Central memory CD8-positive, alpha-beta T cell (primary cell): ENCODE measurements at places on chromosomes 7 and 10.

- no peak for DNase-seq
These were observed 248.0 kb upstream of the TCERG1L start for GRCh38 chr10:131559450-131559911.

- DNase-seq, result no peak
These were observed 202.9 kb downstream of the PTPRN2 start for GRCh38 chr7:158384746-158385145.

DNA sequence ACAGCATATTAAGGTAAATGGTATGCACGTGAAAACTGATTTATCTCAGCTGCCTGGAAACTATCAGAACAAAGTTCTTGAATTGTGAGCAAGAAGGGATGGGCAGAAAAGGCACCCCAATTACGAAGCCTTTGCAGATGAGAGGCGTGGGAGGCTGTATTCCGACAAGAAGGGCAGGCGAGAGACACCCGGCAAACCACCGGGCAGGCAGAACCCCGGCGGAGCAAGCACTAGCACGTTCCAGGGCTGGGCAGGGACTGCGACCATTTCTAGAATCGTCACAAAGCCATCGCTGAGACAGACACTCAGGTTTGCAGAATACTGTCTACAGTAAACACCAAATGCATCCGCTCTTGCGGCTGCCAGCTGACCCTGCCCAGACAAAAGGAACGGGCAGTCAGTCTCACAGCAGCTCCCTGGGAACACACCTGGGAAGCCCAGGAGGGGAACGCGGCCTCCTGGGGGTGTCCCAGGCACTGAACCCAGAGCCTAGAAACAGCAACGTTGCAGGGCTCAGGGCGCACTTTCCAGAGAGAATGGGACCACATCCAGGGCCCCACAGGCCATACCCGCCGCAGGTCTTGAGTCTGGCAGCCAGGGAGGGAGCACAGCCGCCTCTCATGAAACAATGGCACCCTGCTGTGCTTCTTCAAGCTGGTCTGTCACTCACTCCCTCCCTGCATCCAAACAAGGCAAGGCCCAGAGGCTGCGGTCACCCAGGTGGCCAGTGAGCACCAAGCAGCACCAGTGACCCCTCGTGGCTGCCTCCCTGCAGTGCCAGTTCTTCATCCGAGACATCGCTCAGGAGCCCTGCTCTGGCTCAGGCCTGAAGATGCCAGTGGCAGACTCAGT lies 261.9 kb downstream of the PTPRN2 start:
- no peak for DNase-seq

DNA sequence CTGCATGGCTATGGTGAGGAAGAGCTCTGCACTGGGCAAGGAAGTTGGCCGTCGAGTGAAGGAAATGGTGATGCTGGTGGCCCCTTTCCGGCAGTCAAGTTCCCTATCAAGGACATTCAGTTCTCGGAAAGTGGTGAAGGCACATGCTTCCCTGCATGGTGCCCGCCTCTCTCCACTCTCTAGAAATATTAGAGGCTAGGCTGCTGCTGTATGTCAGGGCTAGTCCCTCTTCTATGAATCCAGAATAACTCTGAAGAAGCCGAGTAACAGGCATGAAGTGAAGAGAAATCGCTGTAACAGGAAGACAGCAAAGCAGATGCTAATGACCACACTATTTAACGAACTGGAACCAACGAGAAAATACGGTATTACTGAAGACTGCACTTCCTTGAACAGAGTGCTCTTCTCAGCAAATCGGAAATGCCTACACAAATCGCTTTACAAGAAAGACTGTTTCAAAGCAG lies 5.4 kb downstream of the IDI1 start:
- no peak for DNase-seq

- DNase-seq, result no peak
These were observed 322.6 kb downstream of the DGKB start for GRCh38 chr7:14579971-14580370.

DNA sequence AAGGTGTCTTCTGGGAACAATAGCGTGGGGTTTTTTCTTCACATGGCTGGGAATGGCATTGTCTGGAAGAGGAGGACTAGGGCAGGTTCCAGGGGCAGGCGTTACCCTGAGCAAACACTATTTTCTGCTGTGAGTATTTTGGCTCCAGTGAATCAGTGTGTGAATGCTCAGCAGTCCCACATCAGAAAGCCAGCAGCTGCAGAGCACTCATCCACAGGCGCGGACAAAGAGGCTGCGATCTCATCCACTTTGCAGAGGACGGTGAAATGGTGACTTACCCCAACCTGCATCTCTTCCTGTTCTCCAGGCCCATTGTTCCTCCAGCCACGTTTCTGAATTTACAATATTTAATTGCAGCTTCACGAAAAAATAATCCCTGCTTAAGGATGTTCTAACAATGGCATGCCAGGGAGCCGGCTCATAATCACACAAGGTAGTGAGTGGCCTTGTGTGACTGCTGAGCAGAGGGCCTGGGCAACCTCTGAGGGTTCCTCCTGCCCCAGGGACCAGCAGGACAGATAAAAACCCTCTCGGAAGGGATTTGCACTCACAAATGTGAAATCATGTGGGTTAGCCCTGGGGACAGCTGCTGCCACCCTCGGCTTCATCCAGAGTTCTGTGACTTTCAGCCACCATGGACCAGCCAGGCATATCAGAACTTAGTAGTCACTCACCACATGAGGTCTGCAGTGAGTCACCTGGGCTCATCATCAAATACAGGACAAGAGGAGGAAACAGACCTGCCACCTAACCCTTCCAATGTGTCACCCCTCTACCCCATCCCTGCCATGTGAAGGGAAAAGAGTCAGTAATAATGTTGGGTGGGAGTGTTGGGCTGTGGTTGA lies 65.0 kb upstream of the EN2 start:
- no peak for DNase-seq

GRCh38 chr10:114498413-114499111 lies 94.3 kb upstream of the AFAP1L2 start:
- DNase-seq, result no peak

DNA sequence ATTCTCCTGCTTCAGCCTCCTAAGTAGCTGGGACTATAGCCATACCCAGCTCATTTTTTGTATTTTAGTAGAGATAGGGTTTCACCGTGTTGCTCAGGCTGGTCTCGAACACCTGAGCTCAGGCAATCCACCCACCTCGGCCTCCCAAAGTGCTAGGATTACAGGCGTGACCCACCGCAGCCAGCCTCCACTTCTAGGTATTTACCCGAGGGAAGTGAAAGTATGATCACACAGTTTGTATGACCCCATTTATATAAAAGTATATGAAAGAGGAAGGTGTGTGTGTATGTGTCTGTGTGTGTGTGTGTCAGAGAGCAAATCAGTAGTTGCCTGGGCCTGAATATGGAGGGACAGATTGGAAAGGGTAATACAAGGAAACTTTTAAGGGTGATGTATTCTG lies 2.0 kb upstream of the PURB start:
- DNase-seq, result no peak

DNA sequence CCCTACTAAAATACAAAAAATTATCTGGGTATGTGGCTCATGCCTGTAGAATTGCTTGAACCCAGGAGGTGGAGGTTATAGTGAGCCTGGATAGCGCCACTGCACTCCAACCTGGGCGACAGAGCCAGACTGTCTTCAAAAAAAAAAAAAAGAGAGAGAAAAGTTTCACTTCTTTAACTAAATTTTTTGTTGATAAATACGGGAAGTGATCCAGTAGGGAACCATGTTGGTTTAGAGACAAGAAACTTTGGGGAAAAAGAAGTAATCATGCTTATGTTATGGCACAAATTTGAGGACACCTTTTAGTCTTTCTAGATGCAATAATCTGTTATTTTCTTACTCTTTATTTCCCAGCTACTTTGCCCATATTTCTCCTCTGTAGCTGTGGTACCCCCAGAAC lies 309.7 kb downstream of the TYW1 start:
- DNase-seq, result no peak

DNA sequence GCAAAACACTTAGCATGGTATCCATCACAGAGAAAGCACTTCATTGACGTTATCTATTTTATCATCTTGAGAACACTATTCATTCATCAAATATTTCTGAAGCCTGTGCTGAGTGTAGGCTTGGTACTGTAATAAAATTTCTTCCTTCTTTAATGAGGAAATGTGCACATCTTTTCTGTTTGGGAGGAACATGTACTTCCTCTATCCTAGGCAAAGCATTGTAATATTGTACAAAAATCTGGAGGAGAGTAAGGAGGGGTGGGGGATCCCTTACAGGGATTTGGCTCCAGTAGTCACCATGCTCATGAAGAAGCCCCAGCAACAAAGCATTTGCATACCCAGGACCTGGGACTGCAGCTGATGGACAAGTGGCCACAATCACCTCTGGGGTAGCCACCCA lies 39.9 kb upstream of the SORCS3 start:
- DNase-seq, result no peak

GRCh38 chr10:35262436-35262835 lies 73.9 kb upstream of the CCNY start:
- DNase-seq, result no peak

DNA sequence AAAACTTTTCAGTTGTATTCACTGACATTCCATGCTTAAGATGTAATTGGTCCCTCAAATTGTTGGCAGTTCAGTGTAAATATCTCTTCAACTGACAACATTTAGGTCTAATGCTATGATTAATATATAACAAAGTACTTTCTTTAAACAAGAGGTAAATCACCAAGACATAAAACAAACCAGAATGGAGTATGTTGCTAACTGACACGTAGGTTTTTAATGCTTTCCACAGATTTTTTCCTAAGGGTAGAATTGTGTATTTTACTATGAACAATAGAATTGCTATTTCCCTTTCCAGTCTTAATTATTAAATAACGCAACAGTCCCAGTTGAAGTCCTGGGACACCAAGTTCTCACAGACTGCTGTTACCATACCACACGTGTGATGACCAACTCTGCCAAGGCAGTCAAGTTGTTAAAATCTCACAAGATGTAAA lies 4.1 kb downstream of the JCAD start:
- DNase-seq, result no peak

- no peak for DNase-seq
These were observed 3.4 kb downstream of the TWIST1 start for GRCh38 chr7:19113855-19114550.

GRCh38 chr7:155352076-155352752 lies 54.5 kb downstream of the INSIG1 start:
- no peak for DNase-seq

GRCh38 chr7:95700917-95701316 lies 71.4 kb upstream of the DYNC1I1 start:
- DNase-seq, result no peak

DNA sequence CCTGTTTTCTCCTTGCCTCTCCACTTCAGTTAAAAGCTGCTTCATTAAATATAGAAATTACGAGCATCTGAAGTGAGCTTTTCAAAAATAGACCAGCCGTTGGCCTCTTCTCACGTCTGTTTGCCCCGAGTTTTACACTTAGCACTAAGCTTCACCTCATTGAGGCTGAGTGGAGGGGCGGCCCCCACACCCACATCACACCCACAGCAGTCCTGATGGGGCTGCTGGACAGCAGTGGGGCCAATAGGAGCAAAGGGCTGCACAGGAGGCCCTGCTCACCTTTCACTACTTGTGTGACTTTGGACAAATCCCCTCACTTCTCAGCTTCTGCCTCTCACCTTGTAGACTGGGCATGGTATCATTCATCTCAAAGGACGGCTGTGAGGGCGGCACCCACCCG lies 677.8 kb downstream of the SDK1 start:
- no peak for DNase-seq

DNA sequence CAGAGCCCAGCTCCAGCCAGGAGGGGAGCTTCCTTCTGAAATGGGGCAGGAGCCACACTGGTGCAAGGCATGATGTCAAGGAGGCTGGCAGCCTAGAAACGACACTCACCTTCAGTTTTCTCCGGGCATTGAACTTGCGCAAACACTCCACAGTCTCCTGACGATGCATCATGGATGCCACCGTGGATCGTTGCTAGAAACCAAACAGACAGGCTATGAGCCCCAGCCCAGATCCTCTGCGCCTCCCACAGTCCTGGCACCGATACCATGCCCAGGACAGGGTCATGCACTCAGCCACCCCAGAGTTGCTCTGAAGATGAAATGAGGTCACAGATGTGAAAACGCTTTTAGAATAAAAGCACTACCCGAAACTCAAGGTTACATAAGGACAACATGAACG lies 31.0 kb upstream of the NDST2 start:
- no peak for DNase-seq

DNA sequence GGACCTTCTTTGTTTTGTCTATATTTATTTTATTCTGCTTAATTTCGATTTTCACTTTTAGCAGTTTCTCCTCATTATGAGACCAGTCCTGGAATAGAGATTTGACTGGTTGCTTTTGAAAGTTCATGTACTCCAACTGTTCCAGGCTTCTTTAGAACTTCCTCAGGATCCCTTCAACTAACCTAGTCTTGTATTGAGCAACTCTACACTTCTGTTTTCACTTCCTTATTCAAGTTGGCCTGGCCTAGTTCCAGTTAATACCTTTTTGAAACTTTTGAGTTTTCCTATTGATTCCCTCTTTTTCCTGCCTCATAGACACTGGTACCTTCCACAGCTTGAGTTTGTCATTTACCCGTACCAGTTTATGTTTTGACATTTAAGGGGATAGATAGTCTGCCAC lies 421.7 kb downstream of the ATRNL1 start:
- DNase-seq, result no peak

DNA sequence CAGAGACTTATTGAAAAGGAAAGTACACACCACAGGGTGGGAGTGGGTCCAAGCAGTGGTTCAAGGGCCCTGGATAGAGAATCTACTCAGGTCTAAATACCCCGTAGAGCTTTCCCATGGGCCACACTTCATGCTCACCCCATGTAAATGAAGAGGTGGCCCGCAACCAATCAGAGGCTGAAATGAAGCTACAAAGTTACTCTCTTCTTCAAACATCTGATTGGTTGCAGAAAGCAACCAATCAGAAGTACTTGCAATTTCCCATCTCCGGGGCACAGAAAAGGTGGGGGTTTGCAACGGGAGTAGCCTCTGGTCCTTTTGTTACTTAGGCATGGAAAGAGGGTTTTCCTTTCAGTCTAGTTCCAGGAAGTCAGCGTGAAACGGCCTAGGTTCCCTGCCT lies 15.2 kb upstream of the GALNTL5 start:
- no peak for DNase-seq

- DNase-seq, result no peak
These were observed 15.9 kb upstream of the SCRN1 start for GRCh38 chr7:30005464-30005863.

GRCh38 chr10:84184517-84184916 lies 9.8 kb upstream of the CDHR1 start:
- DNase-seq, result no peak

DNA sequence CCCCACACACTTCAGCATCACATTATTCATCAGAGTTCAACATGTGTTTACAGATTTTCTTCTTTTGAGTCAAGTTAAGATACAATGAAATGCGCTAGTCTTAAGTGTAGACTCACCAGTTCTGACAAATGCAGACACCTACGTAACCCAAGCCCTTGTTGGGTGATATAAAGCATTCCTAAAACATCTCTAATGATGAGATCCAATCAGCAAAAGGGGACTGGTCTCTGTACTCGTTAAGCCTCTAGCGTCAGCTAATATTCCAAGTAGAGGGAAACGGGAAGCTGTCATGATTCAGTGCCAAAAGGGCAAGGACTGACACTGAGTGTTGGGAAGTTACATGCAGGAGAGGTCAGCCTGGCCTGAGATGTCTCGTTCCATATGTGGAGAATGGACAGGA lies 38.7 kb upstream of the TRIL start:
- no peak for DNase-seq
